ENCODE measurements at places on chromosomes 7 and 10.

DNA sequence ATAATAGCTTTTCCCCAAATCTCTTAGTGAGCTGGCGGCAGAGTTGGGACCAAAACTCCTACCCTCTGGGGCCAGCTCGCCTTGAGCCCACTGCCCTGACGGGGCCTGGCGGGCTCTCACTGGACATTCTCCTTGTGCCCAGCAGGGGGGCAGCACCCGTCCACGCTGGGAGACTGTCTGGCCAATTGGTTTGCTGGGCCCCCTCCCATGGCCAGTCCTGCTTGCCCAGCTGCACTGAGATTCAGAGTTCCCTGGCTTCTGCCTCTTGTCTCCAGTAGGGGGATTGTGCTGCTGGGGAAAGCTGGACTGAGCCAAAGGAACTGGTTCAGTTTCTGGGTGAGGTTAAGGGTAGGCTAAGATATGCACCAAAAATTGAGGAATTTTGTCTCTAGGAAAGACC is 59.8 kb downstream of the RAMP3 start:
- no peak for DNase-seq

DNA sequence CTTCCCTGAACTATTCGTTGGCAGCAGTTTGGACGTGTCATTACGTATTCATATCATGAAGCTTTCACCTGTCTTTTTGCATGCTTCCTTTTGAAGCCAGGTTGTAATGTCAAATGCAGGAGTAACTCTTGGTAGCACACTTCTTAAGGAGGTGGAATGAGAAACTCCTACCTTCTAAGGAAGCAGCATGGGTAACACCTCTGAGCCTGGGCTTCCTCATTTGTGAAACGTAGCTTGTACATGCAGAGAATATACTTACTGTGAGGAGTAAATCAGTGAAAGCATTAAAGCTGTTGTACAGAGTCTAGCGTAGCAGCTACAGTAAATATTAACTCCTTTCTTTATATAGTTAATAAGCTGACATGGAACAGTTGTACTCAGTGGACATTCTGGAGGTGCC is 21.1 kb downstream of the CUL1 start:
- no peak for DNase-seq

DNA sequence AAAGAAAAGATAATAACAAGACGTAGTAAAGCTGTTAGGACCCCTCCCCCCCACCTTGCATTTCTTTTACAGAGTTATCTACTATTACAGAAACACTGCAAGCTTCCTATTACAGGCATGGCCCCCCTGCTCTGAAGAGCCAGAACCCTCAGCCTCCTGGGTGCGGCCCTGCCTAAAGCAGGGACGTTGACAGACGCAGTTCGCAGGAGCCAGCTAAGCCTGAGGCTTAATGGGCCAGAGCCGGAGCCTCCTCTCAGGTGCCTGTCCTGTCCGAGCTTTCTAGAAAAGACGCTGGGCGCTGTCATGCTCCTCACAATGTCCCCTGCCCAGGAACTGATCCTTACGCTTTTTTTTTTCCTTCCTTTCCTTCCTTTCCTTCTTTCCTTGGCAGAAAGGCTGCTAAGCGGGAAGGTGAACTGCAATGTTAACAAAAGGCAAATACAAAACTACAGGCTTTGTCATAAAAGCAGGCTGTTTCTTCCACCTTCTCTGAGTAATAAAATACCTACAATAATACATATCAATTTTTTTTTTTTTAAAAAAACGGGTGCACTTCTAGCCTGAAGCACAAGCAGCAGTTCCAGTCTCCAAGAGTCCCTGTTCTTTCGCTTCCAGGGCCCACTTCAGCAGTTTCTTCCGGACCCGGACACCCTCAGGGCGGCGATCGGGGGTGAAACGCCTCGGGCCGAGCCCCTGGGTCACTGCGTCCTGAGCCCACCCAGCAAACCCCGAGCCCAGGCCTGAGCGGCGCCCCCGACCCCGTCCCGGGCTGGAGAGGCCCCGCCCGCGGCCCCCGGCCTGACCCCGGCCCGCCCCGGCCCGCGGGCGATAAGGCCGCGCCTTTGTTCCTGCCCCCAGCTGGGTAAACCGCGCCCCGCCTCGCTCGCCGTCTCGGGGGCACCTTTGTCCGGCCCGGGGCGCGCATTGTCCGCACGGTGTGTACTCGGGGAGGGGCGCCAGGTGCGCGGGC is 11.2 kb downstream of the MNX1 start:
- no peak for DNase-seq

- DNase-seq = no peak
These were observed 312.0 kb downstream of the WDR37 start for GRCh38 chr10:1367938-1368841.

GRCh38 chr10:88707429-88708155 is 1.5 kb downstream of the LIPK start:
- DNase-seq = no peak

DNA sequence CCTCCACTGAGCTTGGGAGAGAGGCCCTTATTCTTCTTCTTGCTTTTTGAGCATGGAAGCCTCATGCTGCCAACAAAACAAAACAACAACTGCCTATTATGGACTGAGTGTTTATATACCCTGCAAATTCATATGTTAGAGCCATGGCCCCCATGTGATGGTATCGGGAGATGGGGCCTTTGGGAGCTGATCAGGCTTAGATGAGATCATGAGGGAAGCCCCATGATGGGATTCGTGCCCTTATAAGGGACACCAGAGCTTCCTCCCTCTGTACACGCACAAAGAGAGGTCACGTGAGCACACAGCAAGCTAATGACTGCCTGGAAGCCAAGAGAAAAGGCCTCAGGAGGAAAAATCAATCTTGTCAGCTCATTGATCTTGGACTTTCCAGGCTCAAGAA is 235.0 kb downstream of the FANK1 start:
- DNase-seq = no peak

DNA sequence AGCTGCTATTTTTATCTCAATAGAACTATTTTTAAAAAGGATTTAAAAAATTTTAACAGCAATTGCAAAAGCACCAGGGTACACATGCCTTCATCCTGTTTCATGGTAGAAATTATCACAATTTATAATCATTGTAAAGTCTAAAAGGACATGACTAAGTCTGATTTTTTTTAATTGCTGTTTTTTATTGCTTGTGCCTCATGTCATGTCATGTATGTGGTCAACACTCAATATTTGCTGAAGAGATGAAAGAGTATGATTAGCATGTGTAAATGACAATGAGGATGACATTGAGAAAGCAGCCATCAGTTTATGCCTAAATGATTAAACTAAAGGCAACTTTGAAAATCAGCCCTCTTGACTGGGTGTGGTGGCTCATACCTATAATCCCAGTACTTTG is 74.8 kb downstream of the GPR37 start:
- no peak for DNase-seq

GRCh38 chr10:44697116-44697515 is 214.0 kb upstream of the TMEM72 start:
- no peak for DNase-seq

GRCh38 chr7:121288894-121289293 is 39.9 kb upstream of the WNT16 start:
- no peak for DNase-seq

GRCh38 chr7:26007510-26007909 is 144.5 kb upstream of the NFE2L3 start:
- no peak for DNase-seq

- no peak for DNase-seq
These were observed 116.8 kb upstream of the JCAD start for GRCh38 chr10:30176182-30176581.

DNA sequence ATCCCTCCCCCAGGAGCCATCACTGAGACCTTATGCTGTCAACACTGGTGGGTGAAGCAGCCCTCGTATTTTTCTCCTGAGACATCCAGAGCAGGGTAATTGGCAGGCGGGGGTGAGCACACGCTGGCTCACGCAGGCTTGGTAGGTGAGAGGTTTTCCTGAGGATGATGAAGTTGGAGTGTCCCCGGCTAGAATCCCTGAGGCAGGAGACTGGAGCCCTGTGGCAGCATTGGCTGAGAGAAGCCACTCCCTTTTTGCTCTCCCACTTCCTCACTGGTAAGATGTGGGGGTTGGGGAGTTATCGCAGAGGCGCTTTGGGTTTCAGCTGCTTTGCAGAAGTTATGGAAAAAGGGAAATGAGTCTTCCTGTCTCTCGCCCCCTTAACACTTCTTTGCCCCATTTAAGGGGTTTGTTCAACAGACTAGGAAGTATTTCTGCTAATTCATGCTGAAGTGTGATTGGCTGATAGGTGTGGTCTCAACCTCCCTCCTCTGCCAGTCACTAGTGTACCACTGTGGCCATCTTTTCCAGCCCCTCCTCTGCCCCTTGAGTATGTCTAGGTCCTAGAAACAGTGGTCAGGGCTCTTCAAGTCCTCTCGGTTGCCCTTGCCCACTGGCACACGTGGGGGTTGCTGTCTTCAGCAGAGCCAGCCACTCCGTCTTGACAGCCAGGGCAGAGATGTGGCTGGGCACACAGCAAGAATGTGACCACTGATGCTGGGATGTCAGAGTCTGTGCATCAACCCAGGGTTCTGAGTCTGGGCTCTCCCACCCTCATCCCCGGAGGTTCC is 5.7 kb downstream of the ARPC1B start:
- no peak for DNase-seq

DNA sequence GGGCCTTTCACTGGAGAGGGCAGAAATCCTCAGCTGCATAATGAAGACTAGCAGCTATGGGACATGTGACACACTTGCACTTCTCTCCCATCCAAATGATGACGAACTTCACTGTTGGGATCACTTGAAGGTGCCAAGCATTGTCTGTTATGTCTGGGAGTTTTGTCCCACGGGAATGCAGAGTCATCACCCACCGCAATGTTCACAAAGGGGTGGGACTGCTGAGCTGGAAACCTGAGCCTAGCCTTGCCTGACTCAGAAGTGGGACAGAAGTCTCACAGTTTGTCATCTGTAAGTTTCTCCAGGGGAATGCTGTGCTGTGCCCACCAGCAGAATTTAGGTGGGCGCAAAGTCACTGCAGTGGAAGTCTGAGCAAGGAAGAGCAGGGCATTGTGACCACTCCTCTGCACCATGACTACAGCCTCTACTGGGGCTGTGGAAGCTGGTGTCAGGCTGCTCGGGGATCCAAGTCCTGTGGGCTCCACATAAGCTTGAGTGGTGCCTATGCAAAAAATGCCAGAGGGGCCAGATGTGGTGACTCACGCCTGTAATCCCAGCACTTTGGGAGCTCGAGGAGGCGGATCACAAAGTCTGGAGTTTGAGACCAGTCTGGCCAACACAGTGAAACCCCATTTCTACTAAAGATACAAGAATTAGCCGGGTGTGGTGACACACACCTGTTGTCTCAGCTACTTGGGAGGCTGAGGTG is 472.0 kb upstream of the CNTNAP2 start:
- DNase-seq = no peak

GRCh38 chr7:78542541-78542940 is 744.0 kb downstream of the PHTF2 start:
- DNase-seq = no peak

GRCh38 chr7:28068811-28069216 is 111.8 kb downstream of the JAZF1 start:
- no peak for DNase-seq

DNA sequence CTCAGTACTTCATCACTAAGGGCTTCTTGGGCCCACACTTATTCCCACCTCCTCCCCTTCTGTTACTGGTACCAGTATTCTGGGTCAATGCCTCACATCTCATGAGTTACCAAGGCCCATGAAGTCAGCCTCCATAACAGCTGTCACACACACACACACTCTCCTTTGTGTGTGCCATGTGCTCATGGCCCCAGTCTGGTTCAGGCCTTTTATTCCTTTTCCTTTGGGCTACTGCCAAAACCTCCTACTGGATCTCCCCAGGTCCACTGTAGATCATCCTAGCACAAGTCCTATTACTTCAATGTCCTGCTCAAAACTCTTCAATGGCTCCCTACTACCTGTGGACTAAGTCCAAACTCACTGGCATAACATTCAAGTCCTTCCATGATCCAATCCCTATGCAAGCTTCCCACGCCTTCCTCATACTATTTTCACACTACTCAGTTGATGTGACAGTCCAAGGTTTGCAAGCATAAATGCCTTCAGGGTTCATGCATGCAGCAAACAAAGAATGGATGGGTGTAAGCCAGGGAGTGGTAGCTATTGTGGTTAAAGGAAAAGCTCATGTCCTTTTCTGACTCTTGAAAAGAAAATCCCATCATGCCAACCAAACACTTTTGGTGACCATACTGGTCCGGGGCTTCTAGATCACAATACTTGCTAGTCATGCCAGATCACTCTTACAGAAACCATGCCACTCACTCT is 68.1 kb downstream of the CCDC6 start:
- DNase-seq = no peak

DNA sequence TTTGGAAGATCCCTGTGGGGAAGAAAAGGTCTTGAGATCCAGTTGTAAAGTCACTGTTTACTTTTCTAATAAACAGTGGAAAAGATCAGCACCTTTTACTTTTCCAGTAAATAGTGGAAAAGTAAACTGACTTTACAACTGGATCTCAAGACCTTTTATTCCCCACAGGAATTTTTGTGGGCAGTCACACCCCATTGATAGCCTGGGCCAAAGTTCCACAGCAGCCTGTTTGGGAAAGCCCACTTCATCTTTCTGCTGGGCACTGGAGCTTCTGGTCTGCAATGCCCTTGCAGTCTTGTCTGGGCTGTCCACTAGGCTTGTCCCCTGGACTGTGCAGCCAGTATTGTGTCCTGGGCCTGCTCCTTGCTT is 50.2 kb downstream of the ADCY1 start:
- DNase-seq = no peak
